ENCODE measurements at places on chromosomes 13 and 19.

DNA sequence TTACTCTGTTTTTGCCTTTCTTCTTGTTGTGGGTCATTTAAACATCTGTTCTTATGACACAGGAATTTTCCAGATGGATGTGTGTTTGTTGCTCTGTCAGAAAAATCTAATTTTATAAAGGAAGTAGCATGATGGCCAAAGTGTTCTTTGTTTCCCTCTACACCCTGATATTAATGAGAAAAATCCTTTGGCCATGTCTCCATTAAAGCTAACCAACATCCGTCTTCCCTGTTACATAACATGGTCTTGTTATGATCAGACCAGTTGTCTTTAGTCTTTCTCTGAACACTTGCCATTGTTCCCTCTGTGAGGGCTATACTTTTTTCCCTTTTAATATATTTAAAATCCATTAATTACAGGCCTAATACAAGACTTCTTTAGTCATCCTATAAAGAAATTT lies 142.2 kb upstream of the SPRY2 start:
- DNase-seq = no peak

DNA sequence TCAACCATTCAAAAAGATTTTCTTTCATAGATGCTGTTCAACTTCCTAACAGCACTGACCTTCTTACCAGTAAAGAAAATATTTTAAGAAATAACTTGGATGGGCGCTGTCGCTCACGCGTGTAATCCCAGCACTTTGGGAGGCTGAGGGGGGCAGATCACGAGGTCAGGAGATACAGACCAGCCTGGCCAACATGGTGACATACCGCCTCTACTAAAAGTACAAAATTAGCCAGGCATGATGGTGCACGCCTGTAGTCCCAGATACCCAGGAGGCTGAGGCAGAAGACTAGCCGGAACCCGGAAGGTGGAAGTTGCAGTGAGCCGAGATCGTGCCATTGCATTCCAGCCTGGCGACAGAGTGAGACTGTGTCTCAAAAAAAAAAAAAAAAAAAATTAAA lies 865.7 kb upstream of the SLC10A2 start:
- no peak for DNase-seq

DNA sequence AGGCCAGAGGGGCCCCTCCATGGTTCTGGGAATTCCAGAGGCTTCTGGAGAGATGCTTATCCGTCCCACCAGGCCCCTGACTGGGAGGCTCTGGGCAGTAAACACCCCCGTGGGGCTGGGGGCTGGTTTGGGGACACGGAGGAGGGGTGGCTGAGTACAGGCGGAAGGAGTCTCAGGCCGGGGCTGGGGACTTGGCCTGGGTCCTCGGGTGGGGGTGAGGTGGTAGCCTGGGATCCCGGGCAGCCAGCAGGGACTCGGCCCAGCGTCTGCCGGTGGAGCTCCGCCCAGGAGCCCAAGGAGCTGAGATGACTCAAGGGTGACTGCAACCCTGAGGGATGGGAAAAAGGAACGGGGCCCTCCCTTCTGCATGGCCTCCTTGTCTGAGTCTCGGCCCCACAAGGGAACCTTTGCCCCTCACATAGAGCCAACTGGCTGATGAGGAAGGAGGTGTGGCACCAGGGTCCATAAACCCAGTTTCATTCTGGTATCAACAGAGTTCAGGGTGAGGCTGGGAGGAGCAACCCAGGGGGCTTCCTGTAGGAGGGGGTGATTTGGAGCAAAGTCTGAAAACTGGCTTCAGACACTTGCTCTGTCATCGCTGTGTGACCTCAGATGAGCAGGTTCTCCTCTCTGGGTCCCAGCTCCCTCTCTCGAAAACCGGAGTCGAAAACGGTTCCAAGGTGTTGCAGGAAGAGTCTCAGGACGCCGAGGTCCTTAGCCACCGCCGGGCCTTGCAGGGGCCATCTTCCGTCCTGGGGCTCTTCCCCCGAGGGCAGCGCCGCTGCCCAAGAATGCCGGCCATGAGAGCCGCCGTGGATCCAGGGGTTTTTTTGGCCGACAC lies 809 bp downstream of the MISP start:
- DNase-seq = no peak

DNA sequence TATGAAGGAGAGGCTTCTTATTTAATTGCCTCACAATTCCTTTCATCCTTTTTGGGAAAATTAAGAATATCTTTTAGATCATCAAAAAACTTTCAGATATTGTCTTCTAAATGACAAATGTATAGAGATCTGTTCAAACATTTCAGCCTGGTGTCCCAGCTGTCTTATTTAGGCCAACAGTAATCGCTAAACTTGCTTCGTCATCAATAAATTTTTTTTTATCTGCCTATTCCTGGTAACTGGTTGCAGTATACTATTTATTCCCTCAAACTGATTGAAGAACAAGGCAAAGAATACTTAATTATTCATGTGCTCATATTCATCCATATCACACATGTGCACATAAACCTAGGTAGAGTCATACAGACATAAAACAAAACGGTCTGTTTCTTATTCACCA lies 5.3 kb upstream of the MYO16 start:
- no peak for DNase-seq

DNA sequence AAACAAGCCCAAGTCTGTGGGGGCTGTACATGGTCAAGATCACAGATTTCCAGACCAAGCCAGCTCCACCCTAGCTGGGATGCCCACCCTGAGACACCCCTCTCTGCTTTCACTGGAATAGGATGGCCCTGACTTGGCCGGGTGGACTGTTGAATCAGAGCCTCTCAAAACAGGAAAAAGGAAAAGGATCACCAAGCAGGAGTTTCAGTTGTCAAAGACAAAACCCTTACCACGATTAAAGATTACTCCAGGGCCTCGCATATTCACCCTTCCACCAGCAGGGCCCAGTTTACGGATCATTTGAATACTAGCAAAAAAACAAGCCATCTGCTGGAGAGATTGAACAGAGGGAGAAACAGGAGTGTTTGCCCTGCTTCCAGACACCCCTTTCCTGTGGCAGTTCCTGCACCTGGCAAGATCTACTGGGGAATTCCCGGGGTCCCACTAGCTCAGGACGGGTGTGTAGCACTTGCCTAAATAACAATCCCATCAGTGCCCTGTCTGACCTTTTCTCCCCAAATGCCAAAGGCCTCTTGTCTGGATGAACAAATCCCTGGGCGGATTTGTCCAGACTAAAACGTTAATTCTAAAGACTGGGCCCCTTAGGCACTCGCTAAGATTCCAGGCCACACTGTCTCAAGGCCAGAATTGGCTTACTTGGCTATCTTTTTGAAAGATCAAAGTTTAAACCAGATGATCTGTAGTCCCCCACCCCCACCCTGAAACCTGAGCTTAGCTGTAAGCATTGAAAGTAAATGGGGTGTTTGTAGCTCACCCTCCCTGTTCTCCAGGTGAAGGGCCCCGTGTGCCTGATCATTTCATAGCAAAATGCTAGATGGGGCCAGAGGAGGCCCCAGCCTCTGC lies 38.4 kb downstream of the ACTN4 start:
- no peak for DNase-seq

GRCh38 chr13:72170571-72170970 lies 303.6 kb upstream of the DACH1 start:
- DNase-seq = no peak

DNA sequence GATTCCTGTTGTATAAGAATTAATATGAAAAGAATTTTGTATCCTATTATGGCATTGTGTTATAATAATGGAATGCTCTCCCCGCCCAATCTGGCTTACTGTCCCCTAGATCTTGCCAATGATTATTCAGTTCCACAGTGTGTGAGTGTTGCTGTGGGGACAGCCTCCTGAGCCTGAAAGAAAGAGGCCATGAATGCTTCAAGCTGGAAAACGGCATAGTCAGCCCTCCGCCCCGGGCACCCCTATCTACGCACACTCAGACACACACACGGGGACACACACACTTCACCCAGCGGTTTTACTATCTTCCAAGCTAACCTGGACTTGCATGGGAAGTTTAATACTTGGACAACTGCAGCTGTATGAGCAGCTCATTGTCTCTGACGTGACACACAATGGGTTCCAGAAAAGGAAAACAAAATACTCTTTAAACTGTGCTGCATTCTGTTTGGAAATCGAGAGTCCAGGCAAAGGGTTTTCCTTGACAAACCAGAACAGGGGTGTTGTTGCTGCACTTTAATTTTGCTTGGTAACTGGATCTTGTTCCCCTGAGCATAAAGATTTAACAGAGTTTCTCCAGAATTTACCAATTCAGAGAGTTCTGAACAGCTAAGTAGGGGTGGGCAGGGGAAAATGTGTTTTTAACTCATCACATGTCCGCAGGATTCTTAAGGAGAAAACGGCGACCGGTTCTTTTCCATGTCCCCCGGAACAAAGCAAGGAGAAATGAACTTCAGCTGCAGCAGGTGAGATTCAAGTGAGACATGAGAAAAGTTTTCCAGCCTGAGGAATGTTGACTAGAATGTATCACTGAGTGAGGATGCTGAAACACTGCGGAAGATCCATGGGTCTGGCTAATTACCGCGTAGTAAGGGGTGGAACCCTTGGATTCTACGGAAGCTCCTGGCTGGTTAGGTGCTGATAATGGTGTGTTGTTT lies 472.9 kb downstream of the FOXO1 start:
- DNase-seq = no peak

GRCh38 chr19:54230031-54230430 lies 7.2 kb upstream of the LILRB3 start:
- no peak for DNase-seq

GRCh38 chr13:107842562-107843180 lies 372.7 kb downstream of the LIG4 start:
- DNase-seq = no peak

GRCh38 chr13:45786293-45786920 lies 65.1 kb downstream of the SIAH3 start:
- DNase-seq = peak; percentile 91

- no peak for DNase-seq
These were observed 12.1 kb upstream of the GPR4 start for GRCh38 chr19:45613926-45614725.

GRCh38 chr19:38780443-38780842 lies 7.1 kb upstream of the LGALS7 start:
- DNase-seq = no peak

DNA sequence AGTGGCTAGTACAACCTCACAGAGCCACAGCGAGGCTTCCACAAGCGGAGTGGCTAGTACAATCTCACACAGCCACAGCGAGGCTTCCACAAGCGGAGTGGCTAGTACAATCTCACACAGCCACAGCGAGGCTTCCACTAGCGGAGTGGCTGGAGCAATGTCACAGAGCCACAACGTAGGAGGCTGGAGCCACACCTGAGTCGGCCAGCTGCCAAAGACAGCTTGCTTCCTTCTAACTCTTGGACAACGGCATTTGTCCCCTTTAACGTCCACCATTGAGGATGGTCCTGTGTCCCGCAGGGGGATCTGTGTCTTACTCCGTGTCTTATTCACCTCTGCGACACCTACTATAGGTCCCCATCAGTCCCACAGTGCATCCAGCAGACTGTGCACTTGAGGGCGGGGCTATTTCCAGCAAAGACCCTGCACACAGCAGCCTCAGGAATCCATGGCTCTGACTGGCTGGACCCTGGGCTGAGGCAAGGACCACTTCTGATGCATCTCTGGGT lies 3.7 kb downstream of the ZNF787 start:
- DNase-seq = no peak

DNA sequence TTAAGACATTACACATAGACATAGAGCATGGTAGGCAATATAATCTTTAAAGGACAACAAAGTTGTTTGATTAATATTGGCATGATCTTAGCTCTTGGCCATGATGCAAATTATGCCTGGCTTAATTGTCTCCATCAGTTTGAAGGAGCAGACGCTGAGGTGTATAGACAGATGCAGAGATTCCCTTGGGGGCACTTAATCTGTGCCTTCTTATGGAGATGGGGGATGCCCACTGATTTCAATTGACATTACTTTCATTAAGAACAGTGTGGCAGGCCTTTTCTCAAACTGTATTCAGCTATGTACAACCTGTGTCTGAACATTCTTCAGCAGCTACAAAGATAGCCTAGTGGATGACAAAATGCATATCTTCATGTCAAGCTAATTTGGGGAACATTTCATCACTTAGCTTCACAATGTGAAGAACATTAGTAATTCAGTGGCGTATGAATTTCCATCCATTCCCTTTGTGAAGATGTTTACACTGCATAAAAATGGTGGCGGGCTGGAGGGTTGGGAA lies 85.3 kb upstream of the MYCBP2 start:
- no peak for DNase-seq

DNA sequence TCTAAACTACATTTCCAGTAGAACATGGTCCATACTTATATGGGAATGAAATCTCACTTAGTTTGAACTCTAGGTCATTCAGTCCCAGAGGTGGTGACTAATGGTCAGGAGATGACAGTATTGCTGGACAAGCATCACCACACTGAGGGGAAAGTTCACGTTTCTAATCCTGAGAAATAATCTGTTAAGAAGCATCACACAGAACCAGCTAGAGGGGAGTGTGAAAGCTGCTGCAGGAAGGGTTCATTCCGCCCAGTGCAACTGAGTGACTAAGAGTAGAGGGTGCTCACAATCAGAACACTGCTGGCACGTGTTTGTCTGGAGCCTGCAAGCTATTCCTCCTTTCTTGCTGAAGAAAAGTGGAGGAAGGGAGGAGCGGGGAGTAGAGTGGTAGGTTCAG lies 2.7 kb downstream of the COL4A1 start:
- no peak for DNase-seq

- no peak for DNase-seq
These were observed 89.9 kb upstream of the STARD13 start for GRCh38 chr13:33375421-33375820.

DNA sequence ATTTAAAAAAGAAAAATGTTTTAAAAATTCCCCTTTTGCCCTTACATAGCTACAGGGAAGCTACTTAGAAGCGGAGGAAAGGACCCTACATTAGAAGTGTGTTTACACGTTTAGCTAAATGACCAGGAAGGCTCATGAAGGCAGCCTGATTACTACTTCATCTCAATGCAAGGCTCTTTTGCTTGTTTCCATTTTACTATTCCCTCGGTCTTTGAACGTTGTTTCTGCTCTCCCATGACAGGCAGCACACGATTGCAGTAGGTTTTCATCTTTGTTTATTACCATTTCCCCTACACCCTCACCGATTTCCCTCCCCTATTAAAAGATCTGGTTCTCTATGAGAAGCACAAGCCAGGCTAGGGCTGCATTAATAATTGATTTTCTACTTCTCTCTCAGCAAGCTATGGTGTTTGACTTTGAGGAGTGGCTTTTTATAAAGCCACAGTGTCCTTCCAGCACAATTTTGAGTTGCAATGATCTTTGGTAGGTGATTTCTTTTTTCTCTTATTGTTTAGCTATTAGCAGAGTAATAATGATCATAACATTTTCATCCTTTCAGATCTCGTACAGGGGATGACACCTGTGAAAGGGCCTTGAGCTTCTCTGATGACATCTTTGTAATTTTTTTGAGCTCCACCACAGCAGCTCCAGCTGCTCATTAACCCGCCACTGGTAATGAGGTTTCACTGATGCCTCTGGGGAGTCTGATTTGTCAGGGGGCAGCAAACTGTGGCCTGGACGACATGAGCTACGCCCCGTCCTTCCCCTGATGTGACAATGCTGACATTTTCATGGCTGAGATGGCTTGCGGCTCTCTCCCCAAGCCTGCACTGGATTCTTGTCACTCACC lies 670.3 kb downstream of the UQCRFS1 start:
- DNase-seq = no peak

DNA sequence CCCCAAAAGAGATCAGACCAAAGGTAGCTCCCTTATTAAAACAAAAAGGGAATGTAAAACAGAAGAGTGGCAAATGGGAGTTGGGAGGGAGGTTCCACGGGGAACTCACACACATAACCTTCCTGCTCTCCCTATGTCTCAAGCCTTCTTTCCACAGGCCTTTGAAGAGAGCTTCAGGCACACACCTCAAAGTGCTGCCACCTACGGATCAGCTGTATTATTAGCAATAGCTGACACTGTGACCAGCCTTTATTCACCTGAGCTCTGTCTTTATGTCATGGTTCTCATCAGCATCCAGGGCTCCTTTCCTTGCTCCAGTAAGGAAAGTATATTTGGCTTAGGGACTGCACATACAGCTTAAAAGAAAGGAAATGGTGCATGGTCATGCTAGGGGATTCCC lies 11.3 kb downstream of the ZNF571 start:
- DNase-seq = no peak
